ENCODE measurements at places on chromosomes 2 and 18.

DNA sequence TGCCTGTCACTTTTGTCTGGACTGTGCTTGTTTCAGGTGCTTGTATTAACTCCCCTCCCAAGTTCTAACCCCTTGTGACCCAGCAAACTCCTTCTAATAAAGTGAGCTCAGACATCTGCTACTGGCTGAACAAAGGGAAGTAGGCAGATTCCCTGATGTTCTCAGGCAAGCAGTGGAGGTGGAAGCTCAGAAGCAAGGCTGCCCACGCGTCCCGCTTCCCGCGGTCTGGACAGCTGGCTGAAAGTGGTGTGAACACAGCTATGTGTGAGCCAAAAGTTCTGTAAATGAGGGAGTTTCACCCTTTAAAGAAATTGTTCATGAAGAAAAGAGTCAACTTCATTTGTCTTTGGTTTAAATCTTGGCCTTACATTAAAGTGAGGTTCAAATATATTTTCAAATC is 40.0 kb downstream of the NAPG start:
- no peak for DNase-seq

DNA sequence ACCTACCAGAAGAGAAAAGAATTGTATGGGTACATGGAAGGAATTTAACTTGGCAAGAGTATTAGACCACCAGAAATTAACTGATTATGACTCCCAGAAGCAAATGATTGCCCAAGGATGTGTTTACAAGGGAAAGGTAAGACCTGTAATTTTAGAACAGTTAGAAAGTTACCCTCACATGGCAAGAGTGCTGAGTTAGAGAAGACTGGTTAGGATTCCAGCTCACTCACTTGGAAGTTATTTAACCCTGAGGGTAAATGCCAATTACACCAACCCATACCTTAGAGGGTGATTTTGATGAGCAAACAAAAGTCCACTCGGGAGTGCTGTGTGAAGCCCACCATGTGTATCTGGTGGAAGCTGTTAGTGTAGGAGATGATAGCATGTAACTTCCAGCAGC is 170.2 kb downstream of the TPGS2 start:
- DNase-seq = no peak

- no peak for DNase-seq
Observed at GRCh38 chr2:180871649-180872048, 108.8 kb upstream of the UBE2E3 start.

DNA sequence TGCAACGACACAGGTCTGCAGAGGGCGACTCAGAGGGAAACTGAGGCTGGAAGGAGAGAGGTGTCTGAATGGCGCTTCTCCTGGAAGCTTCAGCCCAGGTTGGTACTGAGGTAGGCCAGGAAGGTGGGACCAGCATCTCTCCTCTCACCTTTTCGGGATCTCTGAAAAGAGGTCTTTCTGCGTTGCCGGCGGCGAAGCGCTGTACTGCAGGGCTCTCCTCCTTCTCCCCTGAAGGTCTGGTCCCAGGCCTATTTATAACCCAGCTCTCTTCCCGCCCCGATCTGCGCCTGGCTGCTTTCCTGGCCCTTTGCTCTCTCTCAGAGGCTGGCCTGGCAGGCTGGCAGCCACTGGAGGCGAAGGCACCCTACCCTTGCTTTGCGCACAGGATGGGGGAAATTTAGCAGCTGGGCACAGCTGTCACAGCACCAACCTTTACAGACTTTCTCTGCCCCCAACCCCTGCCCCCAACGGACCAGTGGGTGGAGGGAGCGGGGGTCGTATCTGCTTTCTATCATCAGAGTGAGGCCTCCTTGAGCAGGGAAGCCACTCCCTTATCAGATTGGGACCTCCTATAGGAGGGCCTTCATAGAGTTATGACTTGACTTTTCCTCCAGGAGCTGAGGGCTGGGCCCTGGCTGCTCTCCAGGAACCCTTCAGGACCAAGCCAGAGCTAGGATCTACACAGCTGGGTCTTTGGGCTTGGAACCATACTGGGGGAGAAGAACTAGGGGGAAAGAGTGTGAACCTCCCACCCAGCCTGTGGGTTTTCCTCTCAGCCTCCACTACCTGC is 1.1 kb downstream of the DYSF start:
- no peak for DNase-seq

DNA sequence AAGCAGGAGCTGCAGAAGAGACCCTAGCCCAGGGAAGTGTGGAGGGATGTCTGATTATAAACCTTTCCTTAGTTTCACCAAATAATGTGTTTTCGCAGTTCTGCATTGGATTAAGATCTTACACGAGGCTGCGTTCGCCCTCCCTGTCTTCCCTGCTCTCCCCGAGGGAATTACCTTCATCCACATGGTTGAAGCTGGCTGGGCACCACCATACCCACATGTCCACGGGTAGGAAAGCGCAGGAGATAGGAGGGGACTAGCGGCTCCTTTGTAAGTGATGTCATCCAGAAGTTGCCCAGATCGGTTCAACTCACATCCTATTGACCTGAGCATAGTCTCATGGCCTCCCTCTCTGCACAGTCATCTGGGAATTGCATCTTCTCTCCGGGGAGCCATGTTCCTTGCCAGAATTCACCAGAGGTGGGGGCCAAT is 1.1 kb downstream of the TTL start:
- no peak for DNase-seq

- DNase-seq = no peak
Observed at GRCh38 chr2:201447086-201447485, 4.2 kb downstream of the TRAK2 start.

GRCh38 chr2:25000503-25001324 is 29.0 kb upstream of the DNAJC27 start:
- no peak for DNase-seq

DNA sequence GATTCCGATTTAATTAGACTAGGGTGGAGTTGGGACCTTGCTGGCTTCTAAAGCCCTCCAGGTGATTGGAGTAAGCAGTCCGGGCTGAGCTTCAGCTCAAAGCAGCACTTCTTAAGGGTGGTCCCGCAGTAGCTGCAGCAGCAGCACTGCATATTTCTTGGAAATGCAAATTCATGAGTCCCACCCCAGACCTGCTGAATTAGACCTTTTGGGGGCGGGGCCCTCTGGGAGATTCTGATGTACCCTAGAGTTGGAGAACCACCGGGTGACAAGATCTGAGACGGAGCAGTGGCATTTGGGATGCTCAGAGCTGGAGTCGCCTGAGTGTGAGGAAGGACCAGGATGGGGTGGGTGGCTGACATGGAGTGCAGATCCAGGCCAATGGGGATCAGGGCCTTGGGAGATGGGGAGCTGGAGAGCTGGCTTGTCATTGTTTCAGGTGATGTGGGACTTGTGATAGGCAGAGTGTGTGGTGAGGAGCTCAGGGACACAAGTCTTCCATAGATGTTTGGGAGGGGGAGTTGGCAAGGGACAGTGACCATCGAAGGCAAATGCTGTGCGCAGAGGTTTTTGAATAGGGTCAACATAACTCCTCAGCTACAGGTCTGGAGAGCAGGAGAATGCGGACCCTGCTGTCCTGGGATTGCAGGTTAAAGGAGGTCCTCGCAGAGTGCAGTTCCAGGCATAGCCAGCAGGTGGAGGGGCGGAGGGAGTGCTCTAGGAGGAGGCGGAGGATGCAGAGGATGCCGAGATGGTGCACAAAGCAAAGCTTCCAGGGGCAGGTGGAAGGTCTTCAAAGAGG is 130.9 kb upstream of the RAB12 start:
- DNase-seq = no peak

DNA sequence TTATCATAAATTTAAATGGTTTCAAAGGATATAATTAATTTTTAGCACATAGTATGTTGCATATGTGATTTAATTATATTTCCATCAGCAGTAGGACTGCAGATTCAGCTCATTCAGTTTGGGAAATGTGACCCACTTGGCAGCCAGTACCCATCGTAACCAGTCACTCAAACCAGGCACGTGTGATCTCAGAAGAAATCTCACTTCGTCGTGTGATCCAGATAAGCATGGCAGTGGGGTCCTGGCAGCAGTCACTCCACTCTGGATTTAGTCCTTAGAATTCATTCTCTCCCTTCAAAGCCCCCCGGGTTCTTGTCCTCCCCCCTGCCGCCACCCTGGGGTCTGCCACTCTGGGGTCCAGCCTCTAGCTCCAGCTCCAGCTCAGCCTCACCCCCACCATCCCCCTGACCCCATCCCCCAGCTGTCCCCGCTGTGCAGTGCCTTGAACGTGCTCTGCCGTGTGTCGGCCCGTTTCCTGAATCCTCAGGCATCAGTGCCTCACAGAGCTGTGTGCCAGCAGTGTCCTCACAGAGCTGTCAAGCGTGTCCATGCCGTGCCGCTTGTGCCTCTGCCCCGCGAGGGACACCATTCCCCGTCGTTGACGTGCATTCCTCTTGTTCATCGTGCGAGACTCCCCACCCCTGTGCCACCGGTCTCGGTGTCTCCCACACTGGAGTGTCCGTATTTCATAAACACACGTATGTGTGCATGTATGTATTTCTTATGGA is 34.8 kb downstream of the TRAPPC12 start:
- no peak for DNase-seq

Measured in urinary bladder (tissue), 4 donors.